ENCODE measurements at places on chromosomes 3 and 15.

DNA sequence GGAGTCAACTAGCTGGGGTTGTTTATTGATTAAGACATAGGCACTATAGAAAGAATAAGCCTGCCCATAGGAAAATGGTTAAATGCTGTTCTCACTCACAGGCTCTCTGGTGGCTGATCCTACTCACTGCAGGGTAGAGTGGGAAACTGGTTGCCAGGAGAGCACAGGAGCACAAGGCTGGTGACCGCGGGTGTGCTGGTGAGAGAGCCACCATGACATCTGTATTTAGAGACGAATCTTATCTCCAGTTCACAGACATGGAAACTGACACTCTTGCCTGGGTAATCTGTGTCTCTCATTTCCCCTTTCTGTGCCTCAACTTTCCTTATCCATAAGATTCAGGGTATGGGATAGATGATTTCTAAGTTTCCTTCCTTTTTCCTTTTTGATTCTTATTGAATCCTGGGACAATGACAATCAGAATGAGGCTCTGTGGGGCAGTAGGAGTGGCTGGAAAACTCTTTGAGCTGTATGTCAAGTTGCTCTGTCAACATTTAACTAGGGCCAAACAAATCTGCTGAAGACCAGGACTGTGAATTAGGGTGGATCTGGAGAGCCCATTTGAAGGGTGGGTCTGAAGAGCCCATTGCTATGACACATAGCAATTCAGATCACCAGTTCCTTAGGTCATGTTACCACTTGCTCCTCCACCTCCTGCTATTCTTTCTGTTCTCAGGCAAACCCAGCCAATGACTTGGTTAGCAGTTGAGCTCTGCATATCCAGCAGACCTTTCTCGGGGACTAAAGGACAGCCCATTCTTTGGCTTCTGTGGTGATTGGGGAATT is 286.1 kb upstream of the TBL1XR1 start:
- no peaks in the 10 kb centered on the region for H3K27me3 ChIP-seq
- H3K36me3 ChIP-seq, result no peaks in the 10 kb centered on the region
- no peak overlapping the region for H3K4me3 ChIP-seq
- H3K27ac ChIP-seq, result no peak overlapping the region
- DNase-seq, result no peak
- peaks cover under 1% of the 10 kb centered on the region for H3K4me1 ChIP-seq

DNA sequence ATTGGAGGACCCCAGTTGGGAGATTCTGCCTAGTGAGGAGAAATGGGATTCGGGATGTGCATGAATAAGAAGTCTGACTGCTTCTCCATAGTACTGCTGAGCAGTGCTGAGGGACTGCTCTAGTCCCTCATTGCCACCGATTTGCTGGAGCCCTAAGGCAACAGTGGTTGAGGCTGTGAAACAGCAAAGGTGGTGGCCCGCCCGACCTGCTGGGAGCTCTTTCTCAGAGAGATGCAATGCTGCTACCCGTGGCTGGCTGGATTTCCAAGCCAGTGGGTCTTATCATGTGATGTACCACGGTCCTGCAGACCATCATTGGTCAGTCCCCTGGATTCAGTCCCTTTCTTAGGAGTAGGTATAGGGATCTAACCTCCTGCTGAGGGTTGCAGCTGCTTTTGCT is 42.6 kb upstream of the GCSAM start:
- H3K4me3 ChIP-seq, result no peak overlapping the region
- no peak overlapping the region for H3K27ac ChIP-seq
- DNase-seq, result no peak
- no peaks in the 10 kb centered on the region for H3K27me3 ChIP-seq
- H3K36me3 ChIP-seq, result no peaks in the 10 kb centered on the region

- no peak overlapping the region for H3K4me3 ChIP-seq
- no peaks in the 10 kb centered on the region for H3K36me3 ChIP-seq
- H3K4me1 ChIP-seq, result peaks cover 8% of the 10 kb centered on the region
- H3K27ac ChIP-seq, result no peak overlapping the region
- DNase-seq, result no peak
Observed at GRCh38 chr3:43055393-43055792, 50.5 kb downstream of the POMGNT2 start.

DNA sequence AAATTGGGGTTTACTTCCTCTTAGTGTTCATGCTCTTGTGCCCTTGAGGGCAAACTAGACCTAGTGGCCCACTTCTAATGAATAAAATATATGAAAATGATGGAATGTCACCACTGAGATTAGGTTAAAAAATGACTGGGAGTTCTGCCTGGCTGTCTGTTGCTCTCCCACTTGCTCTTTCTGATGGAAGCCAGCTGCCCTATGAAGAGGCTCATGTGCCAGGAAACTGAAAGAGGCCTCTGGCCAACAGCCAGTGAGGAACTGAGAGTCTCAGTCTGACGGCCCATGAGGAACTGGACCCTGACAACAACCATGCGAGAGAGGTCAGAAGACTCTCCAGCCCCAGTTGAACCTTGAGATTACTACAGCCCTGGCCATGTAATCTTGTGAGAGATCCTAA is 107.1 kb upstream of the FHIT start:
- H3K4me1 ChIP-seq, result no peaks in the 10 kb centered on the region
- H3K36me3 ChIP-seq, result no peaks in the 10 kb centered on the region
- peak; percentile 13 for DNase-seq
- no peak overlapping the region for H3K27ac ChIP-seq
- H3K4me3 ChIP-seq, result no peak overlapping the region
- no peaks in the 10 kb centered on the region for H3K27me3 ChIP-seq

- no peaks in the 10 kb centered on the region for H3K27me3 ChIP-seq
- peak overlapping the region; percentile 97 for H3K4me3 ChIP-seq
- peak overlapping the region; percentile 98 for H3K27ac ChIP-seq
Observed at GRCh38 chr3:19945969-19946831, 697 bp upstream of the RAB5A start.
